Left renal cortex interstitium (tissue), 4 donors: ENCODE measurements at places on chromosomes 11 and 22.

- DNase-seq, result no peak
Measured at GRCh38 chr11:69105461-69106030, 50.2 kb upstream of the SMIM38 start.

GRCh38 chr11:44842220-44842619 lies 108.5 kb downstream of the TP53I11 start:
- no peak for DNase-seq

GRCh38 chr11:2537896-2538724 lies 93.3 kb downstream of the KCNQ1 start:
- no peak for DNase-seq

- peak; percentile 13 for DNase-seq
Measured at GRCh38 chr11:45250035-45250718, 36.0 kb downstream of the SYT13 start.

GRCh38 chr11:120184371-120184945 lies 26.4 kb upstream of the OAF start:
- no peak for DNase-seq

DNA sequence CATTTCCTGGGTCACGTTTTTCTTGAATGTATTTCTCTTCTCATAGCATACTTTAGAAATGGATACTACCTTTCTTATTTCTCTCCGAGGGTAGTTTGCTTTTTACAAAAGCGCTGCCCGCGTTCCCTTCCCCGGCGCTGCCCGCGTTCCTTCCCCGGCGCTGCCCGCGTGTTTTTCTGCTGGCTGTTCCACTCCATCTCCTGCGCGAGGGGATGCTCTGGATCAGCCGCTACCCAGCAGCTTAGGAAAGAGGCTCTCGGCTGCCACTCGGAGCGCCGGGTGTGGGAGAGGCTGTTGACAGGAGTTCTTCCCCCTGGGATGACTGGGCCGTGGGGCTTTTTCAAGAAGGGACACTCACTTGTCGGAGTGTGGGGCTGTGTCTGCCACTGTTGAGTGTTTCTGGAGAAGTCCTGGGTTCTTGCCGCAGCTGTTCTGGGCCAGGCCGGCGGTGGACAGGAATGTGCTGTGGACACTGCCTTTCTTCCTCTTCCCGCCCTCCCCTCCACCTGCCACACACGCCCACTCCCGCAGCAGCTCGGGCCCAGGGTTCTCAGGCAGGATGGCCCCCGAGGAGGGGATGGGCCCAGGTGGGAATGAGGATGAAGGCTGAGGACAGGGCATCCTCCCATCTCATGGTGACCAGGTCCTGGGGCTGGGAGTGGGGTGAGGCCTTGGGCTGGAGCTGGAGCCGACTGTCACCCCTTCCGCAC lies 30.6 kb downstream of the GLB1L2 start:
- no peak for DNase-seq

- DNase-seq, result no peak
Measured at GRCh38 chr11:61869429-61869707, 22.0 kb downstream of the FADS3 start.

DNA sequence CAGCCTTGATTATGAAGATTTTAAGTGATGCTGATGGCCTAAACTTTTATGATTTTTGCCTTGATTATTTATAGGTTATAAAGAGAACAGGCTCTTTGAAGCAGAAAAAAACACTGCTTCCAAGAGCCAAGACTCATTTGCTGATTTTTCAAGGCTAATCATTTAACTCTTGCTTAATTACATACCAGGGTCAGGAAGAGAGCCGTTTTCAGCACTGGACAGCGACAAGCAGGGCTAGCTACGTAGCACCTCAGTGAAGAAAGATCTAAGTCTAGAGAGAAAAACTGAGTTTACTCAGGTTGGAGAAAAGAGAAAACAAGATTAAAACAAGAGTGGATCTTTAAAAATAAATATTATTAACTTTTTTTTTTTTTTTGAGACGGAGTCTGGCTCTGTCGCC lies 615.4 kb upstream of the B3GAT1 start:
- DNase-seq, result no peak
